ENCODE measurements at places on chromosomes 1 and 21.
A peak's percentile ranks its signal among the peaks of the same experiment; 100 is the strongest.

GRCh38 chr1:169484101-169484500 lies 1.6 kb downstream of the SLC19A2 start:
- DNase-seq = peak; percentile 14

- no peak for DNase-seq
These were observed 3.1 kb upstream of the TINAGL1 start for GRCh38 chr1:31573261-31573660.

DNA sequence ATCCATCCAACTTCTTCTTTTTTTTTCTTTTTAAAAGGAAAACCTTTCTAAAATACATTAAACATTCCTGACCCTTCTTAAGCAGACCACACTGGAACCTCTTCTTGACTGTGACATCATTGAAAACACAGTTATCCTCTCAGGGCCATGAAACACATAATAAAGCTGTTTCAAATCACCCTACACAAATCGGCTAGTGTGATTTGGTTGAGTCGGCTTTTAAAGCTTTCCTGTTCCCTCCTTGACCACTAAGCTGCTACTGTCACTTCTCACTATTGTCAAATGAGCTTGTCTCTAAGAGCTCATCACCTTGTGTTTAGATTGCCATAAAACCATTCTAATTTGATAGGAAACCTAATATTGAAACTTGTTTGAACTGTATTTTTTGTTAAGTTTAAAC lies 5.9 kb downstream of the USP24 start:
- peak; percentile 49 for DNase-seq

- no peak for DNase-seq
These were observed 200.8 kb downstream of the RHOU start for GRCh38 chr1:228935855-228936727.

DNA sequence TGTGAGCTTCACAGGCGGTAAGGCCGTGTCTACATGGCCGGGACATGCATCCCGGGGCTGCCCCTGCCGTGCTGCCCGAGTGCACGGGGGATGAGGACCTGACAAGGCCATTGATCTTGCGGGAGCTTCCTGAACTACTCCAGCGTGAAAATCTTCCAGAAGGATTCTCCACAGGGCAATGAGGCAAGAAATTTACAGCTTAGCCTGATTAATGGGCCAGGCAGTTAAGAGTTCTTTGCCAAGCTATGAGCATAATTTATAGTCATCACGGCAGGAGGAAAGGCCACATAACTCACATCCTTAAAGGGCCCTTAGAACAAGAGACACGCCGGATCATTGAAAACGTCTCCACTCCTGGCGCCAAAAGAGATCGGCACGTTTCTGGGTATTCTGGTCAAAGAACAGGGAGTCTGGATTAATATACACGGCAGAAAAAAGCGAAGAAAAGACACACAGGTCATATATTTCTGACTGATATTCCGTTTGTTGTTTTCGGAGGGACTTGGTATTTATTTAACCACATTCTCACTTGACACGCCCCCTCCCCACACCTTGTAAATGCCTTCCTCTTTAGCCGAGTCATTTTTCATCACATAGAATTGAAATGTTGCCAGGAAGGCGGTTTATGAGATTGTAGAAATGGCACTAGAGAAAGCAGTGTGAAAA lies 180.5 kb downstream of the DYRK1A start:
- DNase-seq = no peak

DNA sequence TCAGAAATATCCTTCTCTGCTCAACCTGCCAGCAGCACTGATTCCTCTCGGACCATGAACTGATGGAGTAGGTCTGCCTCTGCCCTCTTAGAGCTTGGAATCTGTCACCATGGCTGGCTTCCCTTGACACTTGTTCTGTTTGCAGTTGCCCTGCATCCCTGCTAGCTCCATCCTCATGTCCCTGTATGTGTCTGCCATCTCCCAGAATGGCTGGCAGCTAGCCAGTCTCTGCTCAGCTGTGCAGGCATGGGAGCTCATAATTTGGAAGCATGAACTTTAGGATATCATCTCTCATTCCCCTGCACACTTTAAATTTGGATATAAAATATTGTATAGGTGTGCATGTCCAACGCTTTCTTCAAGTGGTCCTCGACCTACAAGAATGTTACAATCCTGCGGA lies 95.4 kb downstream of the C1orf94 start:
- DNase-seq = no peak
